Progenitor cell of endocrine pancreas (in vitro differentiated cells): ENCODE measurements at places on chromosomes 12 and 14. TPM values are rescaled to one million over a fixed set of nuclear protein-coding genes. Genes with fewer than 3 reads are reported as not detected.

Gene ZCRB1
- total RNA-seq, result 50.4 and 54.5 TPM in 2 replicates

DNA sequence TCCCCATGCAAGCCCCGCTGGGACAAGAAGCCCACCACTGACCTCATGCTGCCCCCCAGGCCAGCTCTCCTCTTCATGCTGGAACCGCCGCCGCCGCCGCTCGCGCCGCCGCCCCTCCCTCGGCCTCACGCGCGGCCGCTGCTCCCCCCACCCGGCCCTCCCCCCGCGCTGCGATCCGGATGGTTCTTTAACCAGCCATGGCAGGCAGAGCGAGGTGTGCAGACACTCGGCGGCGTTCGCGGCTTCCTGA, at the start of gene DCAF5:
DCAF5 (minus strand) TSS at position 218 of the 250 bp plus-strand sequence; CDS start at position 77, 141 bp downstream.
- peaks cover 26% of the 10 kb centered on the region for H3K4me1 ChIP-seq
- DNase-seq, result peak; percentile 81
- peaks cover 6% of the 10 kb centered on the region for H3K36me3 ChIP-seq

DNA sequence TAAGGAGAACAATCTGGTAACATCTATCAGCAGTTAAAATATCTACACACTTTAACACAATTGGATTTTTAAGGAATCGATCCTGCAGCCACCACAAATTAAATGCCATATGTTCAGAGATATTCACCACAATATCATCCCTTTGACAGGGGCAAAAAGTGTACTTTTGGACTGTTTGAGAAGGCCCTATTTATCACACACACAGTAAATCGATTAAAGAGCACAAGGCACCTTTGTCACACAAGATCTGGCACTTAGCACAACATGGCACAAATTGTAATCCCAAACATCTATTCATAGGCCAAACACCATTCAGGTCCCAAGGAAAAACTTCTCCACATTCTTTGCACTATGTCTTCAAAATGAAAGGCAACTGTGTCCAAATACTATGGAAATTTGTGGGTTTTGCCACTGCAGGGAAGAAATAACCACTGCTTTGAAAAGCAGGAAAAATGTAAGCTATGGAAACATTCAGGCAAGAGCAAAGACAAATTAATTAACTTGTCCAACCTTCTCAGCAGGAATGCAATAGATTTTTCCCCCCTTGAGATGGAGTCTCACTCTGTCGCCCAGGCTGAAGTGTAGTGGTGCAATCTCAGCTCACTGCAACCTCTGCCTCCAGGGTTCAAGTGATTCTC, 282.5 kb upstream of the TMPO start:
- no peaks in the 10 kb centered on the region for H3K27me3 ChIP-seq
- no peak for DNase-seq
- H3K36me3 ChIP-seq, result no peaks in the 10 kb centered on the region
- no peak overlapping the region for H3K4me3 ChIP-seq

Gene DBX2
- total RNA-seq, result not detected in 2 replicates

DNA sequence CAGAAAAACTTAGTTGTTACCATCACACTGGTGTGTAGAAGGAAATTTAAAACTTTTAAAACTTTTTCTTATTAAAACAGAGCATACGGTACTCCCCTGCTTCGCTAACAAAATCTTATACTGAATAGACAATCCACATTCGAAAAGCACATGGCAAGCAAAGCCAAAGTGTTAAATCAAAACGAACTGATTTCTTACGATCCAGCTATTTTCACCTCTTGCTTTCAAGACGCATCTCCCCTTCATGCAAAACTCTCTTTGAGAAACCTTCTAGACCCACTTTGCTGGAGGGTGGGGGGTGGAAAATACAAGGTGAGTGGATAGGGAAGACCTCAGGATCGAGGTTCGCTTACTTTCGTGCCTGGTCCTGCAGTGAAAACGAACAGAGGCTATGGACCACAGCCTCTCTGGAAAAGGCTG, 328 bp downstream of the INTS13 start:
- H3K36me3 ChIP-seq, result peaks cover 3% of the 10 kb centered on the region
- peak overlapping the region; percentile 100 for H3K27ac ChIP-seq
- H3K4me1 ChIP-seq, result peaks cover 42% of the 10 kb centered on the region
- H3K4me3 ChIP-seq, result peak overlapping the region; percentile 97
- H3K27me3 ChIP-seq, result no peaks in the 10 kb centered on the region

GRCh38 chr12:108548954-108549521, 11.9 kb downstream of the SART3 start:
- H3K36me3 ChIP-seq, result peaks cover 16% of the 10 kb centered on the region
- H3K27ac ChIP-seq, result peak overlapping the region; percentile 20
- no peak for DNase-seq
- H3K27me3 ChIP-seq, result no peaks in the 10 kb centered on the region
- H3K4me3 ChIP-seq, result no peak overlapping the region
